ENCODE measurements at places on chromosomes 3 and 15. TPM values are rescaled to one million over a fixed set of nuclear protein-coding genes. Genes with fewer than 3 reads are reported as not detected.
A peak's percentile ranks its signal among the peaks of the same experiment; 100 is the strongest.

DNA sequence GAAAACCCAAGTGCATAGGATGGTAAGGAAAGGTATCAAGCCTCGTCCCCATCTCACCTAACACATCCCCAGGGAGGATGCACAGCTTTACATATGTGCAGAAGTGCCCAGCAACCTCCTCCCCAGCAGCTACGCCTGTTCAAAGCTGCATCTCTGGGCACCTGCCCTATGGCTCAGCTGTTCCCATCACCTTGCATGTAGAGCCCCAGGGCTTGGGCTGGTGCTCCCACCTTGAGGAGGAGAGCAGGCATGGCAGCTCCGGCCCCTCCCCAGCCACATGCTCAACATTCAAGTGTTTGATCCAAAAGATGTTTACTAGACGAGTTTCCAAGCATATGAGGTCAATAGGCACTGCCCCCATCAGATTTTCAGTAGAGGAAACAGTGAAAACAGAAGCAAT is 173.5 kb downstream of the ATP10A start:
- H3K36me3 ChIP-seq, result no peaks in the 10 kb centered on the region
- no peak overlapping the region for H3K27ac ChIP-seq
- H3K4me1 ChIP-seq, result no peaks in the 10 kb centered on the region
- no peak for DNase-seq

DNA sequence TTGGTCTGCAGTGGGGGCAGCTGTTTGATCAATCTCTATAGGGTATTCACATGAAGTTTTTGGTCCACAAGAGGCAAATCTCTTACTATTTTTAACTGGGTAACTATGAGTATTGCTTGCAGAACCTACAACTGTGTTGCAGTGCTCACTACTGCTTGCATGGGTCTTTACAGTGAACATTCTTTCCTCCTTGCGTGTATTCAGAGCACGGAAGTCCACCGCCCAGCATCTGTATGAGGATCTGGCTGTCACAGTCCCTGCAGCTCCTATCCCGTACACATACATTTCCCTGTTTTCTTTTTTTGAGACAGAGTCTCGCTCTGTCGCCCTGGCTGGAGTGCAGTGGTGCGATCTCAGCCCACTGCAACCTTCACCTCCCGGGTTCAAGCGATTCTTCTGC is 449.9 kb downstream of the FGF12 start:
- H3K4me3 ChIP-seq, result no peak overlapping the region
- no peaks in the 10 kb centered on the region for H3K36me3 ChIP-seq
- H3K4me1 ChIP-seq, result no peaks in the 10 kb centered on the region
- H3K27me3 ChIP-seq, result no peaks in the 10 kb centered on the region
- no peak overlapping the region for H3K27ac ChIP-seq

- no peak overlapping the region for H3K27ac ChIP-seq
- DNase-seq, result no peak
- no peaks in the 10 kb centered on the region for H3K36me3 ChIP-seq
- H3K27me3 ChIP-seq, result no peaks in the 10 kb centered on the region
- no peak overlapping the region for H3K4me3 ChIP-seq
- H3K4me1 ChIP-seq, result no peaks in the 10 kb centered on the region
These were observed 42.5 kb upstream of the CMTM7 start for GRCh38 chr3:32349184-32349583.

- no peaks in the 10 kb centered on the region for H3K27me3 ChIP-seq
- no peaks in the 10 kb centered on the region for H3K36me3 ChIP-seq
- no peaks in the 10 kb centered on the region for H3K4me1 ChIP-seq
- H3K4me3 ChIP-seq, result no peak overlapping the region
- no peak for DNase-seq
These were observed 91.6 kb downstream of the SCN11A start for GRCh38 chr3:38960042-38960622.

DNA sequence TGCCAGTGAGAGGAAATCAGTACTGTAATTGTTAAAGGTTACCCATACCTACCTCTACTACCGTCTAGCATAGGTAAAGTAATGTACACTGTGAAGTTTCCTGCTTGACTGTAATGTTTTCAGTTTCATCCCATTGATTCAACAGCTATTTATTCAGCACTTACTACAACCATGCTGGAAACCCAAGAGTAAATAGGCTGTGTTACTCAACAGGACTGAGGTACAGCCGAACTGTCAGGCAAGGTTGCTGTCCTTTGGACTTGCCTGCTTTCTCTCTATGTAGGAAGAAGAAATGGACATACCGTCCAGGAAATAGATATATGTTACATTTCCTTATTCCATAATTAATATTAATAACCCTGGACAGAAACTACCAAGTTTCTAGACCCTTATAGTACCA is 265.5 kb downstream of the NR2F2 start:
- no peak overlapping the region for H3K27ac ChIP-seq
- H3K27me3 ChIP-seq, result no peaks in the 10 kb centered on the region
- H3K4me1 ChIP-seq, result no peaks in the 10 kb centered on the region
- no peaks in the 10 kb centered on the region for H3K36me3 ChIP-seq
- no peak for DNase-seq

DNA sequence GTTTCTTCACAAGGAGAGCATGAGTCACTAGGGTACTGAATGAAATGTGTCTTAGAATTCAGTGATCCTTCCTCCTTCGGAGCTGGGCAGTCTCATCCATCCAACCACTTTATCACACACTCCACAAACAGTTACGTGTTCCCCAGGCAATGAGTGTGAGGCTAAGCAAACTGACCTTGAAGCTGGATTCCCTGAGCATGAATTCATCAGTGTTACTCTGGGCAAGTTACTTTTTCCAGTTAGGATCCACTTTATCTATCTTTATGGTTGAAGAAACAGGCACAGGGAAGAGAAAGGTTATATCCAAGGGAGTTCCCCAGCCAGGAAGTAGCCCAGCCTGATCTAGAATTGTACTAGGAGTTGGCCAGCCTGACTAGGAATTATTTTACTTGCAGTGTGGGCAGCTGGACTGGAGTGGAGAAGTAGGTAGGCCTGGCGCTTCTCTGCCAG is 17.1 kb upstream of the GCNT3 start:
- DNase-seq, result no peak
- H3K4me1 ChIP-seq, result peaks cover 11% of the 10 kb centered on the region
- H3K27me3 ChIP-seq, result no peaks in the 10 kb centered on the region
- no peaks in the 10 kb centered on the region for H3K36me3 ChIP-seq
- no peak overlapping the region for H3K27ac ChIP-seq

DNA sequence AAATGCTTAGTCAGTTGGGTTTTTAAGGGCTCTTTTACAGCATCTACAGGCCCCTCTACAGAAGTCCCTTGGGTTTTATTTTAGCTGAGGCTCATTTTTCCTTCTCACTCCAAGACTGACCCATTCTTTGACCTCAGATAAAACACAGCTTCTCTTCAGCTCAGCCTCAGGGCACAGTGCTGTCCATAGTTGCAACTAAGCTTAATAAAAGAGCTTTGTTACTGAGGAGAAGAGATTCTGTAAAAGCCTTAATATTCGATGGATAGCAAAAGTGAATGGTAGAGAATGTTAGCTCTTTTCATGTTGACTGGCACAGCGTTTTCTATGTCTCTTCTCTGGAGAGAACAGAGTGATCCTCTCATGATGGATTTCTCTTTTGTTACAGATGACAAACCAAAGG is 277.9 kb downstream of the BBX start:
- DNase-seq, result no peak
- H3K36me3 ChIP-seq, result peaks cover 11% of the 10 kb centered on the region
- no peak overlapping the region for H3K4me3 ChIP-seq
- H3K27ac ChIP-seq, result no peak overlapping the region
- no peaks in the 10 kb centered on the region for H3K4me1 ChIP-seq

DNA sequence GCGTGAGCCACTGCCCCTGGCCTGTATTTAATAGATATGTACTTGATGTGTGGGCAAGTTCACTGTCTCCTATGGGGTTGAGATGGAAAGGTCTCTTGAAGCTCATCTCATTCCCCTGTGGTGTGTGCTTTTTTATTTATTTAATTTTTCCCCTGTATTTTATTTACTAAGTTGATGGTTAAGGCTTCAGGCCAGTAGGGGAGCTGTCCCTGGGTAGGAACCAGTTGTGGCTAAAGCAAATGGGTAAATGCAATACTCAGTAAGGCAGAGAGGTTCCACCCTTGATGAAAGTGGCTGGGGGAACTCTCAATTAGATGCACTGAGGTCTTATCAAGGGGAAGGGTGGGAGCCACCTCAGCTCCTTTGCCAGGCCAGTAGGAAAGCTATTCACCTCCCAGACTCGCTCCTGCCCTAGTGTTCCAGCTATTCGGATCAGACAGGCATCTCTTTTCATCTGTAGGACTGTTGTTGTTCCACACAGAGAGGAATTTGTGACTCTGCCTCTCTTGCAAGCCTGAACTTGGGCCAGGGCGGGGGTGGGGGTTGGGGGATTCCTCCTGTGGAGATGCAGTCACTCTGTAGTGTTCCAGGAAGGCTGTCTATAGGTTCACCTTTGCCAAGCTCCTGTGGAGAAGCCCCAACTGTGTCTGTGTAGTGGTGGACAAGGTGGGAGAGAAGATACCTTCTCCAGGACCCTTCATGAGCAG is 26.1 kb downstream of the PCCB start:
- peaks cover 4% of the 10 kb centered on the region for H3K36me3 ChIP-seq
- H3K4me1 ChIP-seq, result no peaks in the 10 kb centered on the region
- H3K4me3 ChIP-seq, result no peak overlapping the region
- no peak overlapping the region for H3K27ac ChIP-seq
- DNase-seq, result no peak

DNA sequence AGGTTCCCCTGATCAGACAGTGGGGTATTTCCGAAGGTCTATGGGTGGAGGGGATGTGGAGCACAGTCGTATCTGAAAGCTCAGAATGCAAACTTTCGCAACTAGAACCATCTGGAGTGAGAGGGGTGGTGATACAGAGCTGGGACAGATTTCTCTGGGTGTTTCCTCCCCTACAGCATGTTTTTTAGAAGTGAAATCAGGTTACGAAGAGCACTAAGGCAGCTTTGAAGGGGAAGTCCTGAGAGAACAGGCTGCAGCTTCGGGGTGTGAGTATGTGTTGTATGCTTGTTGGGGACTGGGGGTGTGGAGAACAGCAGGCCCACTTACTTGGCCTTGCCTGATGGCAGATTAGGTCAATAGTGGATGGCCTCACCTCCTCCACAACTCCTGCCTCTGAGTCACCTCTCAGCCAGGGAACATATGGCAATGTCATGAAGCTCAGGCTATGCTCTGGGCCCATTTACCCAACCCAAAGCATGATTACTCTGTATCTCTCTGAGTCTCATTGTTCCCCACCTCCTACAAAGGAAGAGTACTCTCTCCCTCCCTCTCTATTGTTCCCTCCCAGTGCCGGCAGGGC is 107.2 kb upstream of the RASGRP1 start:
- DNase-seq, result peak; percentile 91
- peaks cover 56% of the 10 kb centered on the region for H3K4me1 ChIP-seq
- H3K27ac ChIP-seq, result peak overlapping the region; percentile 77
- H3K36me3 ChIP-seq, result no peaks in the 10 kb centered on the region

DNA sequence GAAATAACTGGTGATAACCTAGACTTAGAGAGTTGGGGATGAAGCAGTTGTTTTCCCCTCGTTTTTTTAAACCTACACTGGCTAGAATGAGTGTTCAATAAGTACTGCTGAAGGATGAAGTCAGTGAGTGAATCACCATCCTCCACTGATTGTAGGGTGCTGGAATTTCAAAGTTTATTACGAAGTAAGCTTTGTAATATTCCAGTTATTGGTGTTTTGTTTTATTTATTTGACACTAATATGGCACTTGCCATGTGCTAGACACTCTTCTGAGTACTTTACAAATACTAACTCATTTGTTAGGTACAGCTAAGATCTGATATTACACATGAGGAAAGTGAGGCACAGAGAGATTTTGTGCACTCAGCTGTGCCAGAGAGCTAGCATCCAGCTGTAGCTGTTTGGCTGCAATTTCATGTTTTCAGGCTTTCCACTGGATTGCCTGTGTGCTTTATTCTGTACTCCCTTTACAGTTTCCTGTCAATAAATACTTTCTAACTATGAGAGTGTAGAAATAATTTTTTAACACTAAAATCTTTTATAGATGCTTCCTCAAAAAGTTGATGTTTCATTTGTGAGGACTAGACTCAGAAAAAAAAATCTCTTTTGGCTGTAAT is 5.8 kb downstream of the MAP2K5 start:
- no peak for DNase-seq
- H3K27me3 ChIP-seq, result no peaks in the 10 kb centered on the region
- H3K4me1 ChIP-seq, result peaks cover 11% of the 10 kb centered on the region
- H3K4me3 ChIP-seq, result no peak overlapping the region

DNA sequence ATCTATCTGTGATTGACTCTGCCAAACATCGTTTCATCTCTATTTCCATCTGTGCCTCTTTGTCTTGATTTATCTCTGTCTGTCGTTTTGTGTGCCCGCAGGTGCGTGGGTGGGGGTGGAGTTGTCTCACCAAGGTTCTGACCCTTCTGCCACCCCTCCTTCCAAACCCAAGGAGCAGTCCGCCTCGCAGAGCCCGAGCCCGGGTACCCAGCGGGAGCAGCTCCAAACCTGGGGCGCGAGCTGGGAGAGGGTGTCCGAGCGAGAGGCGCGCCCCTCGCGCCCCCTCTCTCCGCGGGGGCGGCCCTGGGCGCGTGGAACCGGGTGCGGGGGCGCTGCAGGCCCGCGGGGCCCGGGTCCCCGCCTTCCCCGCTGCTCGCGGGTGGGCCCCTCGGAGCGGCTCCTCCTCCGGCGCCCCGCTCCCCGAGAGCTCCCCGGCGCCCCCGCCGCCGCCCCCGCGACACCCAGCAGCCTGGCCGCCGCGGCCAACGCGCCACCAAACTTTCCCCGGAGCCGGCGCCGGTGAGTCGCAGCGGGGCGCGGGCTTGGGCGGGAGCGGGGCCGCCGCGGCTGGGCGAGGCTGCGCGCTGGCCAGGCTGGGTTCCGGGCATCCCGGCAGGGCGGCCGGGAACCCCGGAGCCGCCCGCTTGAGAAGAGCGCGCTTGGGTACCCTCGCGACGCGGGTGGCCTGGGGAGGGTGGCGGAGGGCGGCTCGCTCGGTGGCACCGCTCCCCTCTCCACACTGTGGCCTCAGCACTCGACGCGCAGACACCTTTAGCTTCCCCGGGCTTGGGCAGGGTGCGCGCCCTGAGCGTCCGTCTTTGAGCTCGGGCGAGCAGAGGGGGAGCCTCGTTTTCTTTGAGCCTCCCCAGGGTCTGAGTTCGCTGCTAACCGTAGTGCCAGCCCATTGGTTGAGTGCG is at the start of gene HRH1:
Gene HRH1 (plus strand): TSS at position 458 of the 917 bp plus-strand sequence. CDS start 104,545 bp downstream, outside the sequence.
- no peak within 1 kb of the TSS for H3K4me3 ChIP-seq
- H3K4me1 ChIP-seq, result no peaks in the 10 kb centered on the region
- no peaks in the 10 kb centered on the region for H3K36me3 ChIP-seq
- no peak within 1 kb of the TSS for H3K27ac ChIP-seq

GRCh38 chr15:90413411-90414379 is 25.7 kb downstream of the IQGAP1 start:
- DNase-seq, result no peak
- H3K27ac ChIP-seq, result peak overlapping the region; percentile 45
- H3K4me1 ChIP-seq, result peaks cover 25% of the 10 kb centered on the region
- H3K27me3 ChIP-seq, result no peaks in the 10 kb centered on the region

- no peaks in the 10 kb centered on the region for H3K27me3 ChIP-seq
- H3K36me3 ChIP-seq, result peaks cover 33% of the 10 kb centered on the region
- no peak for DNase-seq
These were observed 10.0 kb upstream of the SEMA3B start for GRCh38 chr3:50258979-50259378.

Gene NPAP1
- not detected for total RNA-seq

Gene MYO5A
- 34.6 TPM for total RNA-seq

Gene PDZRN3
- total RNA-seq, result 0.19 TPM

Gene WNT5A
- total RNA-seq, result 1.1 TPM

Gene PRKCI
- 9.5 TPM for total RNA-seq

Gene TICRR
- total RNA-seq, result 21.5 TPM

Gene CCR5
- total RNA-seq, result 1.2 TPM

Gene KBTBD13
- not detected for total RNA-seq
